AG09309 (cell line): ENCODE measurements at places on chromosomes 13 and 19.

DNA sequence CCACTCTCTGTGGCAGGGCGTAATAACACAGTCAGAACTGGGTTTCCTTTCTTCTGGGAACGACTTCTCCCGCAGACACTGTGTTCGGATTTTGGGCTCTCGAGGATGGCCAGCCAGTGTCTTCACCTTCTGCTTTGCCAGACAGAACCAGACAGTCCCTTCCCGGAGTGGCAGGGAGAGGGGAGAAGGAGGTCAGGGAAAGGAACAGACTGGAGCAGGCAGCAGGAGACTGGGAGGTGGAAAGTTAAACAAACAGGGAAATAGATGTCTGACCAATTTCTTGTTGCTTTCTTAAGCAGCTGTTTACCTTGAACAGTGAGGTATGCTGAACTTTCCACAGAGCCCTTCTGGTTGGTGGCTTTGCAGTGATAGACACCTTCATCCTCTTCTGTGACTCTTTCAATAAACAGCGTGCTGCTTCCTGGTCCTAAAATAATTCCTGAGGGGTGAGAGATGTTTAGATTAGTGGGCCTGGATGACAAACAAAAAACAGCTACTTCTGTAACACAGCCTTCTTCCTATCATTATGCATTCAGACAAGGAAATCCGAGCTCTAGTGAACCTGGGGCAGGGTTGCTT lies 137.6 kb downstream of the FLT1 start:
- DNase-seq: no peak

DNA sequence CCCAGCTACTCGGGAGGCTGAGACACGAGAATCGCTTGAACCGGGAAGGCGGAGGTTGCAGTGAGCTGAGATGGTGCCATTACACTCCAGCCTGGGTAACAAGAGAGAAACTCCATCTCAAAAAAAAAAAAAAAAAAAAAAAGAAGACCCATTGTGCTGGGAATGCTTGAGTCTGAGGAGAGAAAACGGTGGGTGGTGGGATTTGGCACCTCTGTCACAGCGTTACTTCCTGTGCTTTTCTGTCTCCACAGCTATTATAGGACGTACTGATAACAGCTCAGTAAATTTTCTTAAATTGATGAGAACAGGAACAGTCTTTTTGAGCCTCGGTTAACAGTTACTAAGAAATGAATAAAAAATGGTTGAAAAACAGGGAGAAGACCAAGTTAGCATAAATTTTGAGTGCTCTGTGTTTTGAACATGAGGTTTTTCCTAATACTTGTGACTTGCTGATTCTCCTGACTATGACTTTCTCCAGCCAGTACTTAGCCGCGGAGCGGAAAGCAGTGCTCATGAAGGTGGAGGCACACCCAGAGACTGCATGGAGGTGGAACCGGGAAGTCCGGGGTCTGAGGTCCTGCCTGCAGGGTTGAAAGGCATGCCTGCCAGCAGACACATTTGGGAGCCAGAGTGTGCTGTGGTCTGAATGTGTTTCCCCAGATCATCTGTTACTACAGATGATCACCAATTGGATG lies 55.3 kb upstream of the TEX29 start:
- DNase-seq: no peak

DNA sequence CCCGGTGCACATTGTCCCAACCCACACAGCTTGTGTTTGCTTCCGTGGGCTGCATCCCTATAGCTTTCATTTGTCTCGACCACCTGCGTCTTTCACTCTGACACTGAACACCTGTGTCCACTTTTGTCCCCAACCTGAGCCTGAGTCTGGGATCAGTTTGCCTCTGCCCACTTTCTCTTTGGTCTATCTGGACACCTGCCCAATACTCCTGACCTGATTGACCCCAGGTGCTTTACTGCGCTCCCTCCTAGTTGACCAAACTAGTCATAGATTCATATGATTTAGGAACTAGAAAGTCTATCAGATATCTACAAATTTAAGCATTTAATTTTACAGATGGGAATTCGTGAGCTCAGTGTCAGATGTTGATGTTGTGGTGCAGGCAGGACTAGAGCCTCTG lies 209.9 kb downstream of the DCT start:
- DNase-seq: no peak

DNA sequence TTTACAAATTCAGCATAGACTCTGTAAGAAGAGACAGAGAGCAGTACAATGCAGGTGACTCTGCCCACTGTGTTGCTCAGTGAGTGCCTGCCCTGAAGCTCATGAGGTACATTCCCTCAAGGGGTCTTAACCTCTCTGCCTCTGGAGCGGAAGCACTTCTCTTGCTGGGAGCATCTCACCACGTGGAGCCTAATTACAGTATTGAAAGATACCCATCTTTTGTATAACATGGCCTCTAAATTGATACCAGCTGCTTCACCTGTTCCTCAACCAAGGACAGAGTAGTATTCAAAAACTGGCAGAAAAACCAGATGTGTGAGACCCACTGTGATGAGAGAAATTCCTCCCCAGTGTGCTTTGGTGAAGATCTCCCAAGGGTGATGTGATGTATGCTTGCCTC lies 77.1 kb downstream of the SACS start:
- DNase-seq: no peak

- no peak for DNase-seq
Observed at GRCh38 chr13:94382960-94383359, 96.5 kb downstream of the DCT start.

DNA sequence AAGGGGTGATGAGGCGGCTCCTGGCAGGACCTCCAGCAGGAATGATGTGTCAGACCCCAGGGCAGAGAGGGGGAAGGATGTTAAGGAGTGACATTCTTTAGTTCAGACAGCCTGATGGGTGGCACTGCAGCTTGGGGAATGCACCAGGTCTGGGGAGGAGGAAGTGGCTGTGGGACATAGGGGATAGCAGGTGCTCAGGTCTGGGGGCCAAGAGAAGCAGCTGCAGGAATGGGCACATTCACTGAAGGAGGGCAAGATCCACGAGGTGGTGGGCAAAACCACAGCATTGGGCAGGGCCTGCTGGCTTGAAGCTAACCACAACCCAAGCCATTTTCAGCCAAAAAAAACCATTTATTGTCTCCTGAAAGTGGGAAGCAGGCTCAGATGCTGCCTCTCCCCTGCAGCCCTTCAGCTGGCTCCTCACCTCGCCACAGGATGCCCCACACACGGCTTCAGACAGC lies 26.5 kb downstream of the COMP start:
- no peak for DNase-seq
